ENCODE measurements at places on chromosomes 2 and 18.

GRCh38 chr18:47174545-47175116, 1.5 kb downstream of the IER3IP1 start:
- DNase-seq = no peak

- no peak for DNase-seq
These were observed 742.6 kb upstream of the HS6ST1 start for GRCh38 chr2:129061069-129061768.

DNA sequence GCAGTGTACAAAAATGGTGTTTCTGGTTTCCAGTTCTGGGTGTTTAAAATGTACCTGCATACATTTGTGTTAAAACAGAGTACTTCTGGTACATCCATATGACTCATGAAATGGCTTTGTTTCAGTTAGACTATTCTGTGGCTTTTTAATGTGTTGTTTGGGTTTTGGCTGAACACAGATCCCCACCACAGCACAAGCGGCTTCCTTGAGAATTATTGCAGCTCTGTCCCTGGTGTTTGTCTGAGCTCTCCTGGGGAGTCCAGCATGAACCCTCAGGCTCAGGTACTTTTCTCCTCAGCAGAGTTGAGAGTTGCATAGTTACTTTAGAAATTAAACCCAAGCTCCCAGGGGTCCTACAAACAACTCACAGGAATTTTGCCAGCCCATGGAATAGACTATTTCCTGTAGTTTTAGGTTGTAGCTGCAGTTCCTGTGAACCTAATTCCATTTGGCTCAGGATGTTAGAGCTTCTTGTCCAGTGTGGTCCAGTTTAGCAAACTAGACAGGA, 64.8 kb upstream of the EML6 start:
- no peak for DNase-seq

DNA sequence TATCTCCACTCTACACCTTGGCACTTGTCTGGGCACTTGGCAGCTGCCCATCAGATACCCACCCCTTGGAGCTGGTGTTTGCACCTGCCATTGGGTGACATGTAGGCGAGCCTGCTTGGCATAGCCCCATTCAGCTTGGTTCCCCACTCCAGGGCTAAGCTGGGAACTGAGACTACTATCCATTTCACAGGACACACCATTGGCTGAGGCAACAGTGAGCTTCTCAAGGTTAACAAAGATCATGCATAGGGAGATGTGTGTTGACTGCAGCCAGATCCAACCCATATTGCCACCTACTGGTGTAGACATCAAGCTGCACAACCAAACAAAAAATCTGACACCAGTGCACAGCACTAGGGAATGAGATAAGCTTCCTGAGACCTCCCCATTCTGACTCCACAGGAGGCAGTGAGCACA, 1389.8 kb upstream of the TMEFF2 start:
- DNase-seq = no peak

- no peak for DNase-seq
These were observed 185.5 kb downstream of the C1D start for GRCh38 chr2:67877301-67877700.

DNA sequence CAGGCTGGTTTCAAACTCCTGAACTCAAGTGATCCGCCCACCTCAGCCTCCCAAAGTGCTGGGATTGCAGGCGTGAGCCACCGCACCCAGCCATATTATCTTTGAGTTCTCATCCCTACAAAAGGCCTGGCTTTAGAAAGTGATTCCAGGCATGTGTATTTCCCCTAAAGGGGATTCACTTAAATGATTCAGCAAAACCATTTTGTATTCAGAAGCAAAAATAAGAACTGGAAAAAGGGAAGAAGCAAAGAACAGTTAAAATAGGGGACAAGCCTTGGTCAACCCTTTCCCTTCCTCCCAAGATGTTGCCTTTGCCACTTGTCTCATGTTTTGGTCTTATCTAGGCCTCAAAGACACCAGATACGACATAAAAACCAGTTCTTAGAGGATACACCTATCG, 10.5 kb downstream of the TM4SF20 start:
- no peak for DNase-seq

DNA sequence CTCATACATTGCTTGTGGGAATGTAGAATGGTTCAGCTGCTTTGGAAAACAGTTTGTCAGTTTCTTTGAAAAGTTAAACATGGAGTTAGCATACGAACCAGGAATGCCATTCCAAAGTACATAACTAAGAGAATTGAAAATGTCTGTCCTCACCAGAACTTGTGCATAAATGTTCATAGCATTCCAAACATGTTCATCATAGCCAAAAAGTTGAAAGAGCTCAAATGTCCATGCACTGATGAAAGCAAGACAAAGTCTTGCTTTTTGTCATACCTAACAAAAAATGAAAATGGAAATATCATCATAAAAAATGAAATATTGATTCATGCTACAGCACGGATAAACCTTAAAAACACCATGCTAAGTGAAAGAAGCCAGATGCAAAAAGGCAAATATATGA, 408.8 kb upstream of the UBE2E3 start:
- no peak for DNase-seq

DNA sequence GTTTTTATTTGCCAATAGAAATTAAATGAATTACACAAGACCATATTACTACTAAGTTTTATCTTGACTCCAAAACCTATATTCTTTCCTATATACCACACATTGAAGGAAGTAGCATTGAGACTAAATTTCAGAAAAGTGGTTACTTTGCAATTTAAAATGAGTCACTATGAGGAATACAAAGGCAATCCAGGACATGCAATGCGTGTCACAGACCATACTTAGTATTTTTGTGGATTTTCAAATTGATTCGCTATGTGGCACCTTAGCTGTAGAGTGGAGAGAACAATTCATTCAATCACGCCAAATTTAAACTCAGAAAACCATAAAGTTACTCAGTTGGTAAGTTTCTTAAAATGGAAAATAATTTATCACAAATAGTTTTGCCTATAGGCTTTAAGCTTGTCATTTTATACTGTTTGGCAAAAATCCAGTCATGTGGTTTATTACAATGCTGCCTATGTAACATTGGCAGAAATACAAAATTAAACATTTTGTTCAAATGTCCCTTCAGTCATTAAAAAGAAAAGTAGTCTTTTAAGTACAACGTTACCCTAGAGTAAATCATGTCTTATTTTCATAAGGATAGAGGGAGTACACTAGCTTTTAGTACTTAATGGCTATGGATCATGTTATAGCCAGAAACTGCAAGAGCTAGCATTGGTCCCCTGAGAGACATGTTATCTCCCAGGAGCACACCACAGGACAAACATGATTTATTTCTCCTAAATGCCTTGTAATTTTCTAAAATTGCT, 222.8 kb upstream of the CDH7 start:
- DNase-seq = no peak

DNA sequence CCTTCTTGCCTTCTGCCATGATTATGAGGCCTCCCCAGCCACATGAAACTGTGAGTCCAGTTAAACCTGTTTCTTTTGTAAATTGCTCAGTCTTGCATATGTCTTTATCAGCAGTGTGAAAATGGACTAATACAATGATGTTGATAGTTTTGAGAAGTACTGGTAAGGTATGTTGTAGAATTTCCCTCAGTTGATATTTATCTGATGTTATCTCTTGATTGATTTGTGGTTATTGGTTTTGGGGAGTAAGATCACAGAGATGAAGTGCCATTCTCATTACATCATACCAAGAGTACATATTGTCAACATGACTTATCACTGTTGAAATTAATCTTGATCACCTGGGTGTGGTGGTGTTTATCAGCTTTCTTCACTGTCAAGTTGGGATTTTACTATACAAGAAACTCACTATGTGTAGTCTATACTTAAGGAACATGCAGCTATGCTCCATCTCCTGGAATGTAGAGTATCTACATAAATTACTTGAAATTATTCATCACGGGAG, 5.1 kb upstream of the SPAG16 start:
- no peak for DNase-seq

DNA sequence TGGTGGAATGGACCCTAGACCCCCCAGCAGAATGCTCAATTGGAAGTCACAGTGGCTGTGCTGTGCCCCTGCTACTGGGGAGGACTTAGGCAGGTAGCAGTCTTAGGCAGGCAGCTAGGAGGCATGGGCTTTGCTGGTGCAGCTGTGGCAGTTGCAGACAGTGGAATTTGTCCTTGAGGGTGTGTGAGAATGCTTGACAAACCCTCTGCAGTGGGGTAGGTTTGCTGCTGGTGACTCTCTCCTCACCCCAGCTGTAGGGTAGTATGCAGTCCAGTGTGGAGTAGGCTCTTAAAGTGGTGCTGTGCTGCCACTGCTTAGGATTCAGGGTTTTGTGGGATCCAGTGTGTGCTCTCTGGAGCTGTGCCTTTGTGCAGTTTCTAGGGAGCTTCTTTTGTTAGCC, 61.3 kb downstream of the NUP35 start:
- DNase-seq = no peak

GRCh38 chr2:168731616-168732015, 70.8 kb upstream of the NOSTRIN start:
- DNase-seq = no peak

DNA sequence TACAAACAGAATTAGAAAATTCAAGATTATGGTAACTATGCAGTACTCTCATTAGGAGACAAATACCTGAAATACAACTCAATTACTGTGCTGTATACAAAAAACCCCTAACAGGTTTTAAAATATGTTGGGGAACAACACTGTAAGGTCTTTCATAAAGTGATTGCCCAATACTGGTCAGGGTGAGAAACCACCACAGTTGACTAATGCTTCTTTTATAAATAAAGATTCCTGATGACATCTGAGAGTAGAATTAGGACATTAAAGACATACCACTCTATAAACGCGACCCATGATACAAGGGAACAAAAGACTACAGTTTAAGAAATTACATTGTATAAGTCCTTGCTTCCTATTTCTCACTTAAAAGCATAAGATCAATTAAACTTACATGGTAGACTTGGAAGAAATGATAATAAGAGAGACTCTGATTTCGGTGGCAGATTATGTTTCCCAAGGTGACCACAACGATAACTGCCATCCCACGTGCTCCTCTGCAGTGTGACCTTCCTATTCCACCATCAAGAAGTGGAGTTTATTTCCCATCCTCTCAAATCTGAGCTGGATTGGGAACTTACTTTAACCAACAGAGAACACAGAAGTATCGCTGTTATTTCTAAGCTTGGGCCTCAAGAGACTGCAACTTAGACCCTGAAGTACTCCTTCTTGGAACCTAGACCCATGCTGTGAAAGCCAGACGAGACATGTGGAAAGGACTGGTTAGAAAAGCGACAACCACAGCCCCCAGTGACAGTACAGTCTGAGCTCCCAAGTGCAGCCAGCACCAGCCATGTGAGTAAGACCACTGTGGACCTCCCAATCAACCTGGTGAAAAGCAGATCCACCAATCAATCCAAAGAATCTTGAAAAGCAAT, 52.3 kb downstream of the ZNF521 start:
- no peak for DNase-seq

GRCh38 chr2:106853631-106854030, 32.3 kb downstream of the ST6GAL2 start:
- no peak for DNase-seq

GRCh38 chr2:20355131-20355530, 4.5 kb upstream of the PUM2 start:
- no peak for DNase-seq

GRCh38 chr2:25369439-25369838, 27.7 kb upstream of the DNMT3A start:
- DNase-seq = no peak

DNA sequence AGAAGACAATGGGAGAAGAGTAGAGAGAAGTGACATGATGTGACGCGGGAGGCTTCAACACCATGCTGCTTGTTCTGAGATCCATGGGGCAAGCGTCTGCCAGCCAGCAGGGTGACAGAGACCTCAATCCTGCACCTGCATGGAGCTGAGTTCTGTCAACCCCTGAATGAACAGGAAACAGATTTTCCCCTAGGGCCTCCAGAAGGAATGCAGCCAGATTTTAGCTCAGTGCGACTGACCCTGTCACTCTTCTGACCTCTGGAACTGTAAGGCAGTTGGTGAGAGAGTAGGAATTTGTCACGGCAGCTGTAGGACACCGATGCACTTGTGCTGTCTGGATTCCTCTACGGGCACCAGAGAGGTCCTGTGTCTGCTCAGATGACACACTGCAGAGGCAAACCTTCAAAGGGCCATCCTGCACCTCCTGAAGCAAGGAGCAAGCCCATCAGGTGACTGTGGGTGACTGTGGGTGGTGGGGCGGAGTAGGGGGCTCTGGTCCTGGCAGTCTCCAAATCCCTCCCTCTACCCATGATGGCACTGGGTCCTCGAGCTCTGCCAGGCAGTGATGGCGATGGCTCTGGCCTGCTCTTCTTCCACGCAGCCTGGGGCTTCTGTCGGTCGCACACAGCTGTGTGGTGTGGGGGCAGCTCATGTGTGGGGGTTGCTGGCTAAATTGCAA, 194.3 kb upstream of the TWIST2 start:
- no peak for DNase-seq

- no peak for DNase-seq
These were observed 666.8 kb downstream of the ARHGAP15 start for GRCh38 chr2:143796051-143796450.

- no peak for DNase-seq
These were observed 65.9 kb upstream of the HPCAL1 start for GRCh38 chr2:10236571-10237391.

DNA sequence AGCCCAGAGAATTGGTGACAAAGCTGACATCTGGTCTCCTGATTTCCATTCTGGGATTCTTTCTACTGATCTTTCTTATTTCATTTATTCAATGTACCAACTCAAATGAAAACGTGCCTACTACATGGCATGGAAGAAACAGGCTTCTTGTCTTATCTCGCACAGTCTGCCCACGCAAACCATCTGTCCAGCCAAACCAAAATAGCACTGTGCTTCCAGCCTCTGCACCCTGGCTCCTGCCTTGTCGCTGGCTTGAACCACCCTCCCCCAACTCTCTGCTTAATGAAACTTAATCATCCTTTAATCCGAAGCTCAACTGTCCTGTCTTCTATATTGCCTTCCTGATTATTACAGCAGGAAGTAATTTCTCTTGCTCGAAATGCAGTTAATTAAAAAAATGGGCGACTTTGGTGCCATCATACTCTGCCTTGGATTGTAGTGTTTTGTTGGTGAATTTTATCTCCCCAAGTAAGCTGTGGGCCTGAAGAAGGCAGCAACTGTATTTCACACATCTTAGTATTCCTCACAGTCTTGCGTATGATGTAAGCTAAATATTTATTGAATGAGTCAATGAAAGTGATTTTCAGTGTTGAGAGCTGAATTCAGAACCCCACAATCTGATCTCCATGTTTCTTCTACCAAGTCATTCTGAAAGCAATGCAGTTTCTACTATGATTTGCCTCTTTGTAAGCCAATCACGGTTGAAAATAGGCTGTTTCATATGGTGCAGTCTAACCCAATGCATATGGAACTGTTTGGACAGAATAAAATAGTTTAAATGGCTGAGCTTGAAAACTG, 190.8 kb downstream of the TMEM247 start:
- no peak for DNase-seq

DNA sequence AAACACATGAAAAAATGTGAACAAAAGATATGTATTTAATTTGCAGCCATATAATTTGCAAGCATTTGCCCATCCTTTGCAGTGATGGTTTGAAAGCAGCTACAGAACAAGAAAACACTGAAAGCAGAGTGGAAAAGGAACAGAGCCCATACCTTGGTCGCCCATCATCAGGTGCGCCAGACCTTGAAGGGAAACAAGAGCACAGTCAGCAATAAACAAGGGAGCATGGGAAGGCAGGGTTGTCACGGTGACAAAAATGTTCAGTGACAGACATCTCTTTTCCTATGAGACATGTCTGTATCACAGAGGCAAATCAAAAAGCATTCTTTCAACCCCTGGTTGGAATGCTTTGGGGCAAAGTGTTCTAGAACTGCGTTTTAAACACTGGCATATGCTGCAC, 109.4 kb downstream of the NRXN1 start:
- no peak for DNase-seq
